NCI-H1694 (cell line): ENCODE measurements at places on chromosomes 12 and 14.
A peak's percentile ranks its signal among the peaks of the same experiment; 100 is the strongest.

DNA sequence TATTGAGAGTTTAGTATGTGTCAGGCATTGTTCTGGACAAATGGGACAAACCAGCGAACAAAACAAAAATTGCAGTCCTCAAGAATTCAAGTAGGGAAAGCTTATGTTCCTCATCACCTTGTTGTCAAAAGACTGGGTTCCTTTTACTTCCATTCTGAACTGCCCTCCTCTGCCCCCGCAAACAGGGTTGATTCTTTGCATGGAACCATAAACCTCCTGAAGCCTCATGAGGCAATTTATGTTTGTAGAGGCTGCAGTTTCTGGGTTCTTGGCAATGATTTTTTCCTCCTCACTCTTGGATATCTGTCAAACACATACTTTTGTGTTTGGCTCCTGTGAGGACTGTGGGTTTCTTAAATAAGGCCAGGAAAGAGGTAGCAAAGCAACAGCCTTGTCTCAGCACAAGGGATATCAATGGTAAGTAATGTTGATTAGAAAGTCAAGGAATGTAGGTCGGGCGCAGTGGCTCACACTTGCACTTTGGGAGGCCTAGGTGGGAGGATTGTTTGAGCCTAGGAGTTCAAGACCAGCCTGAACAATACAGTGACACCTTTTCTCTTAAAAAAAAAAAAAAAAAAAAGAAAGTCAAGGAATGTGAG is 13.9 kb downstream of the COPZ1 start:
- no peak for DNase-seq

GRCh38 chr12:79016181-79016580 is 151.6 kb downstream of the SYT1 start:
- no peak for DNase-seq

DNA sequence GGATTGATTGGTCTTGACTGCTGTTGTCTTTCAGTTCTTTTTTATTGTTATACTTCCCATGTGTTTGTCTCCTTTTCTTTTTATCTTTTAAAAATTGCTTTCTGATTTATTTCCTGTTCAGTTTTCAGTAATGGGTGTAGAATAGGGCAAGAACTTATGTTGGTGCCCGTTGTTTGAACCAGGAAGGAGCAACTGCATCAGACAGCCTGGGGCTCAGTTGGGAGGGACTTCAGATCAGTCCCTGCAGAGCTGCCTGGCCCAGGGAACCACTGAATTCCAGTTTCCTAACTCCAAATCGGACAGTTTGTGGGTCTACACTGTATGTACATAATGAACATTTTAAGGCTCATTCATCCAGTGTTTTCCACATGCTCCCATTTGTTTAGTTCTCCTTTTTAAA is 64.9 kb downstream of the FBXO34 start:
- no peak for DNase-seq

GRCh38 chr12:130872179-130873096 is 572 bp downstream of the RAN start:
- no peak for DNase-seq

GRCh38 chr14:71534506-71534905 is 397.7 kb upstream of the RGS6 start:
- no peak for DNase-seq

- DNase-seq = no peak
These were observed 7.6 kb upstream of the SDSL start for GRCh38 chr12:113414519-113415038.

- no peak for DNase-seq
These were observed 384.3 kb downstream of the ADAMTS20 start for GRCh38 chr12:43167691-43168090.

- no peak for DNase-seq
These were observed 76.2 kb downstream of the ZFP36L1 start for GRCh38 chr14:68716698-68717097.

GRCh38 chr12:16269946-16270345 is 7.5 kb downstream of the SLC15A5 start:
- DNase-seq = peak; percentile 12

- no peak for DNase-seq
These were observed 50.5 kb downstream of the KITLG start for GRCh38 chr12:88529531-88530488.

- DNase-seq = no peak
These were observed 56.7 kb downstream of the MSRB3 start for GRCh38 chr12:65335021-65335714.

GRCh38 chr14:64573109-64573508 is 23.3 kb downstream of the PPP1R36 start:
- no peak for DNase-seq

DNA sequence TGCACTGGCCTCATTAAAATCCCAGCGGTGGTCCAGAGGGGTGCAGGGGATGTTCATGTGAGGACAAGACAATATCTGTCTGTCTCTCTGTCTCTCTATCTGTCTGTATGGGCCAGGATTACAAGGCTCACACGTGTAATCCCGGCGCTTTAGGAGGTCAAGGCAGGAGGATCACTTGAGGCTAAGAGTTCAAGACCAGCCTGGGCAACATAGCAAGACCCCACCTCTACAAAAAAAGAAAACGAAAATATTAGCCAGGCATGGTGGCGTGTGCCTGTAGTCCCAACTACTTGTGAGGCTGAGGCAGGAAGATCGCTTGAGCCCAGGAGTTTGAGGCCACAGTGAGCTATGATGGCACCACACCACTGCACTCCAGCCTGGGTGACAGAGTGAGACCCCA is 117.1 kb downstream of the PHETA1 start:
- DNase-seq = no peak

DNA sequence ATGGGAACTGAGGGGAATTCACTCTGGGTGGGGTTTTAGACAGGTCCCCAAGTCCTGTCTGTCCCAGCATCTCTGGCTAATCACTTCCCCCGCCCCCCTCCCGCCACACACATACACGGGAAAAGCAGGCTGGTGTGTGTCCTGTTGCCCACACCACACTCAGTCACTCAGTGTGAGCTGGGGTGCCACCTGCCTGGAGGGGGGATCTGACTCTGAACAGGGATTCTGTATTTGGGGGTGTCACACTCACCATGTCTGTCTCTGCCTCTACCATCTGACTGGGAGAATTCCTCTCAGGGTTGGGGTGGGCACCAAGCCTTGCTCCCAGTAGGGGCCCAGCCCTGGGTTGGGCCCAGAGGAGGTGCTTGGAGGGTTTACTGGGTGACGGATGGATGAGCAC is 31.1 kb downstream of the SH2B3 start:
- no peak for DNase-seq

- DNase-seq = no peak
These were observed 5.6 kb downstream of the CABP1 start for GRCh38 chr12:120646044-120646443.

DNA sequence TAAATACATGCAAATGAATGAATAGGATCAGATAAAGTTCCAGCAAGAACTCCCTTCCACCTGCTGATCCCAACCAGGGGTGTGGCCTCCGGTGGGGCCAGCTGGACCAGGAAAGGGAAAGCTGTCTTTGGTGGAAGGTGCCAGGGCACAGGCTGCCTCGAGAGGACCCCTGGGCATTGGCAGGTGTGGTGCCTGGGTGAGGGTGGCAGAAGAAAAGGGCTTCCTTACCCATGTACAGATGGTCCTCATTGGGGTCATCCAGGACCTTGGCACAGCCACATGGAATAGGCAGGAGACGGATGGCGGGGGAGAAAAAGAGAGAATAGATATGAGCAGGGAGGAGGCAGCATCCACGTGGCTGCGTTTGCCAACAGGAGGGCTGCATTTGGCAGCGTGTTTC is 36.4 kb downstream of the CAMKK2 start:
- no peak for DNase-seq

GRCh38 chr12:4477129-4477528 is 31.5 kb upstream of the FGF6 start:
- DNase-seq = no peak

DNA sequence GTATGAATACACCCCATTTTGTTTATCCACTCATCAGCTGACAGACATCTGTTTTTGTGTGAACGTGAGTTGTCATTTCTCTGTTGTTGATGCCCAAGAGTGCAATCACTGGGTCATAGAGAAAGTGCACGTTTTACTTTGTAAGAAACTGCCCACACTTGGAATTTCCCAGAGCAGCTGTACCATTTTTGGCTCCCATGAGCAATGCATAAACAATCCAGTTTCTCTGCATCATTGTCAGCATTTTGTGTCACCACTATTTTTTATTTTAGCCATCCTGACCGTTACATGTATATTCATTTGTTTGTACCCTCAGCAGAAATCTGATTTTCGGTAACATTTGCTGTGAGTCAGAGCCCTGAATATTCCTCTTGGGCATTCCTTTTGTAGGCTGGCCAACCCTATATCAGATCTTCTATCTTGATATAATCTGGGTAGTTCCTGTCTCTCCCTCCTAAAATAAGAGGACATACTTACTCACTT is 62.7 kb downstream of the RBM19 start:
- DNase-seq = no peak

DNA sequence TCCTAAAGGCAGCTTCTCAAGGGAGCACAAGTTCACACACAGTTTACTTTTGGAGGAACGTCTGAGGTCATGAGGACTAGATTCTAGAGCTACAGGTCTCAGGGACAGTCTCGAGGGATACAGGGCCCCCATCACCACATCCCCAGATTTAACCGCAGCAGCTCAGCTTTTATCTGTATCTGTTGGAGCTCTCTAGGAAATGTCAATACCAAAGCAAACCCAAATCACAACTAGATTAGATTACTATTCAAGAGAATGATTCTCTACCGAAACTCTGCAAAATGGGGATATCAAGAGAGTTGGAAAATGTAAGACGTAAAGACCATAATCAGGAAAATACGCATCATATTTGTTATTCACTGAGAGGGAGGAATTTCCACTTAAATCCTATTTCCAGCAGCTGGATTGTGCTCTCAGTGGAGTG is 4.0 kb upstream of the MYRFL start:
- no peak for DNase-seq

DNA sequence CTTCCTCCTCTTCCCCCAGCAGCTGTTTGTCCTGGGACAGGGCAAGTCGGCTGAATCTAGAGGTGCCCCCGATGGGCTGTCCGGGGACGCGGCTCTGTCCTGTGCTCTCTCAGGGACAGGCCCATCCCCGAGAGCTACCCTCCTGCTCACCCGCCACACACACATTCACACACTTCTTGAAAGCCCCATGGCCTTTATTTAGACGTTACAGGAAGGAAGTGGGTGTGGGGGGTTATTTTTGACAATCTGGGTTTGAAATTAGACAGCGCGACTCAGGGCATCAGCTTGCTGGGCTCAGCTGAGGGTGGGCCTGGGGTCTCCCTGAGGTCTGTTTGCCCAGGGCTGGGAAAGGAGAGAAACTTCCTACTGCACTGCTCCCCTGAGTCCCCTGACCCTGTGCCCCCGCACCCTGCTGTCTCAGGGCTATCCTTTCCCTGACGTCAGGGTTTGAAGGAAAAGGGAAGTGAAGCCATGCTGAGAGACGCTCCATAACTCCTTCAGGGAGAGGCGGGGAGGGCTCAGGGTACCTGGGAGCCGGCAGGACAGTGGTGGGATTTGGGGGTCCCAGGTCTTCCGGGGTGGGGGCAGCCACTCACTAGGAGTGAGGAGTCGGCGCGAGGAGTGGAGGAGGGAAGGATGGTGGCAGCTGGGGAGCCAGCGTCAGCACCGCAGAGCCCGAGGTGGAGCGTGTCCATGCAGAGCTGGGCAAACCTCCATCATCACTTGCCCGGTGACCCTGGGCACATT is 8.1 kb downstream of the PTPN6 start:
- no peak for DNase-seq

DNA sequence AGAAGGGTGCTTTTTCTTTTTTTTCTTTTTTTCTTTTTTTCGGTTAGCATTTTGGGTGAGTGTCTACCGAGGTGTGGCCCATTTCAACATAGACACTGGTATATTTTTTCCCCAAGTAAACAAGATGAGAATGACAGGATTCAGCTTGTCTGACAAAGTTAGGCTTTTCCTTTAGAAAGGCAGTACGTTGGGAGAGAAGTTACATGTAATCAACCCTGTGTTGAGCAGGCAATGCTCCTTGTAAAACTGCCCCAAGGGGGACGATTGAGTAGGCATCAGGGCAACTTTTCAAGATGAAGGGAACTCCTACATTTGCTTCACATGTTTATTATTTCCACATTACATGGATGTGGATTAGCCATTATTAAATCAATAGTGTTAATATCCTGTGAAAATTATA is 1.7 kb downstream of the EMP1 start:
- DNase-seq = no peak

DNA sequence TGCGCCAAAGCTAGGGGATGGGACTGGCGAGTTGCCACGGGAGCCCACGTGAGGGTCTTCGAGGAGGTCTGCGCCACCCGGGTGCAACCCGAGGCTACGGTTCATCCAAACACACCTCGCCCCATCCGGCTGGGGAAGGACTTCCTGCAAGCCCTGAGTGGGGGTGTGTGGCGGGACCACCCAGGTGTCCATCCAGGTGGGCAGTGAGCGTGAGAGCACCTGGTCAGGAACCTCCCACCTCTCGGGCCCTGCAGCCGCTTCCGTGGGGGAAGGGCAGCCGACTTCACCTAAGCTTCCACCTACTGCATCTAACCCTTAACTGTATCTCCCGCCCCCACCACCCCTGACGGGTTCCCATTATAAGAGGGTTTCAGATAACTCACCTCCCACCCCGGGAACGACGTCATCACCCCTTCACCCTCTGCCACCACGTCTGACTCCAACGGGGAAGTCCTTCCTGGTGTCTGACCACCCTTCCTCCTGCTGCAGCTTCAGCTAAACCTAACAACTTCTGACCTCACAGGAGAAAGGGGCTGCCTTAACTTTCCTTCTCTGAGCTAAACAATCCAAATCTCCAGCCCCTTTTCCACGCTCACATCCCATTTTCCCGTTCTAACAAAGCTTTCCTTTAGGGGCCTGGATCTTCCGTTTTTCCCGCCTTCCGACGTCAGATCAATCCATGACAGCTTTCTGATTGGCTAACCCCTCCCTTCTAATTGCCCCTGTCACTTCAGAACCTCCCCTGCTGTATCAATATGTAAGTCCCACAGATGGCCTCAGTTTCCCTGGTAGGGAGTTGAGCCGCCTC is 27.4 kb upstream of the SMUG1 start:
- DNase-seq = peak; percentile 68

DNA sequence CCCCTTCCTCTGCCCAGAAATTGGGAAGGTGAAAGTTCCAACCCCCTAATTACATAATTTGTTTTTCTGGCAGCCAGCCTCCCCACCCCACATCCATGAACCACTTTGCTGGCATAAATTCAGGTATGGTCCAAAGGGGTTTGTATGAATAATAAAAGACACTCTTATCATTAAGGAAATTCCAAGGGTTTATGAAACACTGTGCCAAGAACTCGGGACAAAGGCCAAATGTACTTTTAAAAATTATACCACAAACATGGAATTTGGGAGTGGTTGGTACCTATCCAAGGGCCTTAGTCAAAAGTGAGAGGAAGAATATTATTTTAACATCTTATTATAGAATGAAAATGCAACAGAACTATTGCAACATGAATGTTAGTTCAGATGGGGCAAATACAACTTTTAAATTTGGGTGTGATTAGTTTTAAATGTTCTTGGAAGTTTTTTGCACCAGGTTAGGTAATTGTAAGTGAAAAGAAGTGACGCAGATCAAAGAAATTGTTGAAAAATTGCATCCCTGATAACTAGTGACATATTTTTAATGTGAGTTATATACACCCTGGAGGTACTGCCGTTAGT is 217.8 kb downstream of the TMEM117 start:
- no peak for DNase-seq

- DNase-seq = no peak
These were observed 88.3 kb upstream of the DAAM1 start for GRCh38 chr14:59100205-59100604.
